Karpas-422 (cell line): ENCODE measurements at places on chromosomes 16 and 17. TPM values are rescaled to one million over a fixed set of nuclear protein-coding genes. Genes with fewer than 3 reads are reported as not detected.

FBXO31 gene
- 17.1 and 34.3 TPM in 2 replicates for total RNA-seq

DNA sequence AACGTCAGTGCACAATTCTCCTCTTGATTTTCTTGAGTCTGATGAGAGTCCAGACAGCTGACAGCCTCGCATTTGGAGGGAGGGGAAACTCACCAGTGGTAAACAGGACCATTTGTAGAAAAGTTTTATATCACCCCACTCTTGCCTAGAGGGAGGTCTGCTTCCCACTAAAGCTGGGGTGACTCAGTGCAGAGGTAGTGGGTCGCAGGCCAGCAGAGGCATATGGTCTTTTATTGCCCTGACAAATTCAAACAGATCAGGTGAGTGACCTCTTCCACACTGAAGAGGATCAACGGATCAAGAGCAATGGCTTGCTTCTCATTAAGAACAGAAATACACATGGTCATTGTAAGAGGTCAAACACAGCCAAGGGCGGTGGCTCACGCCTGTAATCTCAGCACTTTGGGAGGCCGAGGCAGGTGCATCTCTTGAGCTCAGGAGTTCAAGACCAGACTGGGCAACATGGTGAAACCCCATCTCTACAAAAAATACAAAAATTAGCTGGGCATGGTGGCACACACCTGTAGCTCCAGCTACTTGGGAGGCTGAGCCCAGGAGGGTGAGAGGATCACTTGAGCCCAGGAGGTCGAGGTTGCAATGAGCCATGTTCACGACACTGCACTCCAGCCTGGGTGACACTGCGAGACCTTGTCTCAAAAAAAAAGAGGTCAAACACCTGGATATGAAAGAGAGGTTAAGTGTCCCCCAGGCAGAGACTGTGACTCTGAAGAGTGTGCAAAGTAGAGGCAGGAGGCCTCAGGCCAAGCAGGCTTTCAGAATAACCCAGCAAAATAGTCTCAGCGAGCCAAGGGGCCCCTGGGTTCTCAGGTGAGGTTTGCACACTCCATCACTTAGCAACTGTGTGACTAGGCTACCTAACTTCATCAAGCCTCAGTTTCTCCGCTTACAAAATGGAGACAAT lies 56.5 kb upstream of the ERN1 start:
- H3K4me1 ChIP-seq, result no peaks in the 10 kb centered on the region
- H3K4me3 ChIP-seq, result no peak overlapping the region
- H3K36me3 ChIP-seq, result no peaks in the 10 kb centered on the region
- no peak overlapping the region for H3K27ac ChIP-seq

DNA sequence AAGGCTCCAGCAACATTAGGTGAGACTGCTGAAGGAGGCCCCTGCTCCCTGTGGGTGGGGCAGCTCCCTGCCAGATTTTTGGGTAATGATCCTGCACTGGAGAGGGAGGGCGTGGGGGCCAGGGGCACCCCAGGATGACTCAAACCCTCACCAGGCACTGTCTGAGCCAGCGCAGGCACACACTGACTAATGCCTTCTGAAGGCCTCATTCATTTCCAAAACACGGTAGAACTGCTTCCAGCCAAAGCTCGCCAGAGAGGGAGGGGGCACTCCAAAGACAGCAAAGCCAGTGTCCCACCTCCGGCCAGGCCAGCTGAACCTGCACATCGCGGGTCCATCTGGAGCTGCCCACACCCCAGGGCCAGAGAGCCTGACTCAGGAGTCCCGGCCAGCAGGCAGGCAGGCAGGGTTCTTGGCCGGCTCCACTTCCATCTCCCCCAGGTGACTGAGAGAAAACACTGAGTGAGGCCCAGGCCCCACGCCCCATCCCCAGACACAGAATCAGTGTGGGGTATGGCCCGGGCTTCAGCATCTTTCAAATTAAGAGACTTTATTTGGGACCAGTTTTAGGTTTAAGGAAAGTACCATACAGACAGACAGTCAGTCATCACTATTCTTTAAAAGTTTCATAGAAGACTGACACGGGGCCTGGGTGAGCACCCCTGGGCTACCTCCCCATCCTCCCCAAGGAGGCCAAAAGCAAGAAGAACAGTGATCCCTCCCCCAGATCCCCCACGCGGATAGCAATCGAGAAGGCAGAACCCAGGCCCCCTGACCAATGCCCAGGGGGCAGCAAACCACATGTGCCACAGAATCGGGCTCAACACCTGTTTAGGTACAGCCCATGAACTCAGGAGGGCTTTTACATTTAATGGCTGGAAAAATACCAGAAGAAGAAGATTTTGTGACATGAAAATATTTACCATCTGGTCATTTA lies 2.3 kb downstream of the PIEZO1 start:
- H3K27me3 ChIP-seq, result no peaks in the 10 kb centered on the region
- no peak overlapping the region for H3K4me3 ChIP-seq
- no peak overlapping the region for H3K27ac ChIP-seq
- peaks cover 3% of the 10 kb centered on the region for H3K4me1 ChIP-seq
- no peak for DNase-seq
- H3K36me3 ChIP-seq, result no peaks in the 10 kb centered on the region

DNA sequence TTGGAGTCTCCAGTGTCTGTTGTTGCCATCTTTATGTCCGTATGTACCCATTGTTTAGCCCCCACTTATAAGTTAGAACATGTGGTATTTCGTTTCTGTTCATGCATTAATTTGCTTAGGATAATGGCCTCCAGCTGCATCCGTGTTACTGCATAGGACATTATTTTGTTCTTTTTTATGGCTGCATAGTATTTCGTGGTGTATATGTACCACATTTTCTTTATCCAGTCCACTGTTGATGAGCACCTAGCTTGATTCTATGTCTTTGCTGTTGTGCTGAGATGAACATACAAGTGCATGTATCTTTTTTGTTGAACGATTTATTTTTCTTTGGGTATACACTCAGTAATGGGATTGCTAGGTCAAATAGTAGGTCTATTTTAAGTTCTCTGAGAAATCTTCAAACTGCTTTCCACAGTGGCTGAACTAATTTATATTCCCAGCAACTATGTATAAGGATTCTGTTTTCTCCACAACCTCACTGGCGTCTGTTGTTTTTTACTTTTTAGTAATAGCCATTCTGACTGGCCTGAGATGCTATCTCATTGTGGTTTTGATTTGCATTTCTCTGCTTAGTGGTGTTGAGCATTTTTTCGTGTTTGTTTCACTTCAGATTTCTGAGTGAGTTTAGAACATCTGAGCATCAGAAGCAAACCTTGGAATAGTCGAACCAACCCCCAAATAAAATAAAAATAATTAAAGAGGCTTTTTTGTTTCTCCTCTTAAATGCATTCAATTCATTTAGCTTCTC lies 304.7 kb downstream of the ZFHX3 start:
- no peak for DNase-seq
- H3K4me3 ChIP-seq, result no peak overlapping the region
- no peaks in the 10 kb centered on the region for H3K36me3 ChIP-seq
- H3K27me3 ChIP-seq, result no peaks in the 10 kb centered on the region
- no peak overlapping the region for H3K27ac ChIP-seq

DNA sequence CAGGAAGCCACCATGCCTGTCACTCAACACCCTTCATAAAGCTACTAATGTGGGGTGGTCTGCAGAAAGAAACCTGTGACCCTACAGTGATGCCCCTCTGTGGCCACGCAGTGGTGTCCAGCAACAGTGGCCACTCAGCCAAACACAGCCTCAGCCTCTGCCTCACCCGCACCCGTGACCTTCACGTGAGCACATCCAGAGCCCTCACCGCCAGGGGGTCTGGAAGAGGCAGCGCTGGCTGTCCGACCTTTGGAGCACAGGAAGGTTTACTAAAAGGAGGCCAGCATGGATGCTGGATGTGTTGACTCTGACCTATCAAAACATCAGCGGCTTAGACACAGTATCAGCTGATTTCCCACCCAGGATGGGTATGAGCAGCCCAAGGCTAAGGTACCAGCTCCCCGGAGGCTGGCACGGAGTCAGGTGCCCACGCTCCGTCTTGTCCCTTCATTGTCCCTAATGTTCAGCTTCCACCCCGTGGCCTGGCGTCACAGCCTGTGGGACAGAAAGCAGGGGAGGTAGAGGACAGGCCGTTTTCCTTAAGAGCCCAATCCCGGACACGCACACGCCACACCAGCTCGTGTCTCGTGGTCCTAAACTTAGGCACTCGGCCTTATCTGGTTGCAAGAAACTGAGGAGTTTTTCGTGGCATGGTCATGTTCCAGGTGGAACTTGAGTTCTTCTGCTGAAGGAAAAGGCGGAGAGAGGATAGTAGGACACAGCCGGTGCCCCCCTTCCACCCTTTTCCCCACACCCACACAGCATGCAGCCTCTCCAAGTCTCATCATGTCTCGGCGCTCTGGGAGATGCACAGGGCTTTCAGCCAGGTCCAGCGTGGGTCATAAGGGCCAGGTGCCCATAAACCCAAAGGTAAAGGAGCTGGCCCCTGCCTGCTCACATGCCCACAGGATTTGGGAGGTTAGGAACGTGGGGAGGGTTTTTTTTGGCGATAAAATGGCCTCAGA lies 49.7 kb upstream of the ENDOV start:
- no peak overlapping the region for H3K27ac ChIP-seq
- DNase-seq, result no peak
- H3K4me3 ChIP-seq, result no peak overlapping the region
- no peaks in the 10 kb centered on the region for H3K36me3 ChIP-seq
- no peaks in the 10 kb centered on the region for H3K27me3 ChIP-seq
- no peaks in the 10 kb centered on the region for H3K4me1 ChIP-seq

DNA sequence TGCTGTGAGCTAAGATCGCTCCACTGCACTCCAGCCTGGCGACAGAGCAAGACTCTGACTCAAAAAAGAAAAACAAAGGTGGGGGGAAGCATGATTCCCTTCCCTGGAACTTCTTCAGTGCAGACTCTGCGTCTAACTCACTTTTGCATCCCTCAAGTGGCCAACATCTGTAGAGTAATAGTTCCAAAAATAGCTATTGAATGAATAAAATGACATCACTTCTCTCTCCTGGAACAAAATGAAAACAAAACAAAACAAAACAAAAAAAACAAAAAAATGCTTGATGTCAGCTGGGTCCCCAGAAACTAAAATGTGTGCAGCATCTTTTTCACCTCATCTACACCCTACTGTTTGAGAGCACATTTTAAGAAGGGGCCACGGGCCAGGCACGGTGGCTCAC lies 197.7 kb upstream of the NOG start:
- no peak for DNase-seq
- H3K36me3 ChIP-seq, result no peaks in the 10 kb centered on the region
- H3K4me1 ChIP-seq, result no peaks in the 10 kb centered on the region
- no peaks in the 10 kb centered on the region for H3K27me3 ChIP-seq
- no peak overlapping the region for H3K27ac ChIP-seq

DNA sequence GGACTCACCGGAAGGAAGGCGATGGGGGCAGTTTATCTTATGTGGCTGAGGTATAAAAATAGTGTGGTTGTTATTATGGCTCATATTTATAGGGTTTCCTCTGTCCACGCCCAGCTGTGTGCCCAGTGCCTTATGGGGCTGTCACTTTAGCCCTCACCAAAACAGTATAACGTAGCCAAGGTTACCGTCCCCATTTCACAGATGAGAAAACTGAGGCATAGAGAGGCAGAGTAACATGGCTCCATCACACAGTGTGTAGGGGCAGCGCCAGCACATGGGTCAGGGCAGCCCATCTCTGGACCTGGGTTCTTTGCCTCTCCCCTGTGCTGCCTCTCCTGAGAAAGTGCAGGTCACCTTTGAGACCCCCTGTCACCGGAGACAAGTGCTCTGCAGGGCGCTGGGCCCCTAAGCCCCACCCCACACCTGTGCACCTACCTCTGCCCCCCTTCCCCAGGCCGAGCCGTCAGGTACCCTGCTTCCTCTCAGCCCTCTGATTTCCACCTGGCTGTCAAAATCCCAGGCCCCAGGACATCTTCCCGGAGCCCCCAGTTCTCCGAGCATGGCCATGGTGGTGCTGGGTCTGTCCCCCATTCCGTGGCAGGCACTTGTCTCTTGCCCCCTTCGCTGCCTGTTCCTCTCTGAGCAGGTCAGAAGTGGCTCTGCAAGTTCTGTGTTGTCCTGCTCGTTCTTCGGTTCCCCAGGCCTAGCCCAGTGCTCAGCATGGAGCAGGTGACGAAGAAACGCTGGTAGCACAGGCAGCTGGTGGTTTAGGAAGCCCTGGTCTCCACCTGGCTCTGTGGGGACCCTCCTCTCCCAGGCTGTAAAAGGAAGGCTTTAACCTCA lies 7.2 kb downstream of the KIAA0513 start:
- DNase-seq, result no peak
- H3K4me1 ChIP-seq, result no peaks in the 10 kb centered on the region
- H3K27me3 ChIP-seq, result no peaks in the 10 kb centered on the region
- H3K4me3 ChIP-seq, result no peak overlapping the region

GRCh38 chr16:46920402-46921068 lies 36.4 kb downstream of the GPT2 start:
- no peak overlapping the region for H3K27ac ChIP-seq
- H3K36me3 ChIP-seq, result peaks cover 23% of the 10 kb centered on the region
- no peaks in the 10 kb centered on the region for H3K27me3 ChIP-seq
- H3K4me1 ChIP-seq, result peaks cover 59% of the 10 kb centered on the region

GRCh38 chr17:62819511-62820221 lies 11.6 kb upstream of the MARCHF10 start:
- no peak for DNase-seq
- H3K36me3 ChIP-seq, result no peaks in the 10 kb centered on the region
- H3K27me3 ChIP-seq, result no peaks in the 10 kb centered on the region
- H3K4me1 ChIP-seq, result no peaks in the 10 kb centered on the region
- no peak overlapping the region for H3K4me3 ChIP-seq

DNA sequence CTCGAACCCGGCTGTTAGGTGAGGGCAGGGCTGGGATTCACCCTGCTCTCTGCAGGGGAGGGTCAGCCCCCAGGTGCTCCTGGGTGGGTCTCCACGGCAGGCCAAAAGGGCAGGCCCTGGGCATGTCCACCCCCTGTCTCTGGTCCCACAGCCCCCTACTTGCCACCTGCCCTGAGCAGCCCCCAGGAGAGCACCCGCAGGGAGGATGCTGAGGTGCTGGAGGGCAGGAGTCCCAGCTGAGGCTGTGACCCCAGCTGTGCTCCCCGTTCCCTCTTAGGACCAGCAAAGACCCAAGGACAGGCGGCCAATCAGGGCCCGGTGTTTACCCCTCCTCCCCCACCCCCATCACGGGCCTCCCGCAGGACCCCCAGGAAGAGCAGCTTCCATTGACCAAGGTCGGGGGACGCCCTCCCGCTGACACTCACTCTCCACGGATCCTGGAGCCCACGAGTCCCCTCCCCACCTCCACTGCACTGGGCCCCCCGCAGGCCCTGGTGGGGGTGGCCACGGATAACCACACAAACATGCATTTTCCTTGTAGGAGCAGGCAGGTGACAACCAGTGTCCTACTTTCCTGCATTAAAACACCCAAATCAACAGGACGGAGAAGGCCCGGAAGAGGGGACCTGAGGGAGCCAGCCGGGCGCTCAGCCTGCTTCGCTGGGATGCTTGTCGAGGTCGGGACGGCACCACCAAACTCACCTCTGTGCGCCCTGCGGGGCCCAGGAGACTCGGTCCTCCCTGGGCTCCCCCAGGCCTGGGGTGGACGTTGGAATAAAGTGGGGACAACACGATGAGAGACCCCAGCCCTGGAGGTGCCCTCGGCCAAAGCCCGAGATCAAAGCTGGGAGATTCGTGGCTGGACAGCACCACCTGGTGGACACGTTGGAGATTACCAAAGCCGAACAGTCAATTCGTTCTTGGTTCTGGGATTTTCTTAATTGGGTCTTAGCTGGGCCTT lies 22.5 kb upstream of the ENPP7 start:
- no peaks in the 10 kb centered on the region for H3K36me3 ChIP-seq
- peak; percentile 81 for DNase-seq
- no peaks in the 10 kb centered on the region for H3K27me3 ChIP-seq
- H3K4me1 ChIP-seq, result peaks cover 11% of the 10 kb centered on the region
- H3K27ac ChIP-seq, result no peak overlapping the region
